Activated CD4-positive, alpha-beta T cell treated with anti-CD3 and anti-CD28 coated beads for 24 hours (primary cell): ENCODE measurements at places on chromosomes 3 and 15.

DNA sequence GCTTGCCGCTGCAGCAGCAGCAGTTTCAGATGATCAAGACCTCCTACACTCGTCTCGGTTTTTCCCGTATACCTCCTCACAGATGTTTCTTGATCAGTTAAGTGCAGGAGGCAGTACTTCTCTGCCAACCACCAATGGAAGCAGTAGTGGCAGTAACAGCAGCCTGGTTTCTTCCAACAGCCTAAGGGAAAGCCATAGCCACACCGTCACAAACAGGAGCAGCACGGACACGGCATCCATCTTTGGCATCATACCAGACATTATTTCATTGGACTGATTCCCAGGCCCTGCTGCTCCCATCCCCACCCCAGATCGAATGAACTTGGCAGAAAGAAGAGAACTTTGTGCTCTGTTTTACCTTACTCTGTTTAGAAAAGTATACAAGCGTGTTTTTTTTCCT lies 17.6 kb downstream of the CALML4 start:
- no peak for DNase-seq

DNA sequence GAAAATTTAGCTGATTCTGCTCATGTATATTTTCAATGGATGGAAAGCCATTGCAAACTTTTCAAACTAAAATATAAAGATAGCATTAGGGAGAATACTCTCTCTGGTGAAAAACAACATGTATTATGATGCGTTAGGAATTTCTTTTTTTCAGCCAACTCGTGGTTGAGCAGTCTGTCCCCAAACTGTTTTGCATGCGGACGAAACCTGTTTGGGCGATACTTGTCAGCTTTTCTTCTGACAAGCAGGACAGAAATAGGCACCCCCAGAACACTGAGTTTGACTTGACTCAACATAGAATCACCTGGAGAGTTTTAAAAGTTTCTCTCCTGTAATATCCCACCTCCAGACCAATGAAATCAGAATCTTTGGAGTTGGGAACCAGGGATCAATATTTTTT lies 417.5 kb upstream of the TPRG1 start:
- no peak for DNase-seq

- DNase-seq, result no peak
Observed at GRCh38 chr15:35186346-35186745, 101.3 kb upstream of the NANOGP8 start.

DNA sequence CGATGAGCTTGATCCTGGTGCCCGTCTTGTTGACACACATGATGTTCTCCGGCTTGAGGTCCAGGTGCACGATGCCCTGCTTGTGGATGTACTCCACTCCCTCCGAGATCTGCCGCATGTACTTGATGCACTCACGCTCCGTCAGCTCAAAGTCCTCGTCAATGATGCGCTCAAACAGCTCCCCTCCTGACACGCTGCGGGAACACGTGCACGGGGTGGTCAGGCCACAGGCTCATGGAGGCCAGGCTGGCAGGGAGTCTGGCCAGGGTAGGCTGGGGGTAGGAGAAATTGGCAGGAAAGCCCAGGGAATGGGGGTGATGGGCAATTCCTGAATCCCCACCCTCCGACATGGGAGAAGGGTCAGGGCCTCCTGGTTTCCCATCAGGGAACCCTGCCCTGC lies 55.5 kb upstream of the HACD2 start:
- DNase-seq, result no peak

DNA sequence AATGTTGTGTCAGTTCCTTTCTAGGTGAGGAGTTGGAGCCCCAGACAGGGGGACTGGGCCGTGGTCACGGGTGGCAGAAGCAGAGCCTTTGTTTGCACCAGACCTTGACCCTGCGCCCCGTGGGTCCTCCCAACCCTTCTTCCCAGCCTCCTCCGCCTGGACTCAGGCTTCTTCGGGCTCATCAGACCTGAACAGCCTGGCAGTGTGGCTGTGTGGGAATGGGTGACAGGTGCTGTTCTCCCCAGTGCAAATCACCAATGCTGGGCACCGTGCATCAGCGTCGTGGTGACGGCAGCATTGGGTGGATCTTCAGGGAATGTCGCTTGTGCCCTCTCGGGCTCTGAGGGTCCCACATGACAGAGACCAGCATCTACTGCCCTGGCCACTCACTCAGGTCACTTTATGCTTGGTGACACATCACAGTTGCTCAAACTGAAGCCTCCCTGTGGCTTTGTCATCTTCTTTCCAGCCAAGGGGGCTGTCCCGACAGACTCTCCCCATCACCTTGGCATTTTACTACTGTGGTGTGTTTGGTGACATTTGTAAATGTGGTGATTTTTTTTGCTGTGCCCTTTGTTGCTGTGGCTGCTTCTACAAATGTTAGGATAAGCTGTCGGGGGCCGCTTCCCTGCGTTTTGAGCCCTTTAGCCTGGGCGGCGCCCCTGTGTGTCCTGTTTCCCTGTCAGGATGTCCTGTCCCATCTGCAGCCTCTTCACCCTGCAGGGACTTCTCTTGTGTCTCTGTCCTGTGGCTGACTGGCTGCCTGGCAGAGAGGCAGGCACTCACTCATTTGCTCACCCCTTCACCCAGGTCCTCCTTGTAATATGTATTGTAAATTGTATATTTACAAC lies 14.5 kb downstream of the APBA2 start:
- no peak for DNase-seq

DNA sequence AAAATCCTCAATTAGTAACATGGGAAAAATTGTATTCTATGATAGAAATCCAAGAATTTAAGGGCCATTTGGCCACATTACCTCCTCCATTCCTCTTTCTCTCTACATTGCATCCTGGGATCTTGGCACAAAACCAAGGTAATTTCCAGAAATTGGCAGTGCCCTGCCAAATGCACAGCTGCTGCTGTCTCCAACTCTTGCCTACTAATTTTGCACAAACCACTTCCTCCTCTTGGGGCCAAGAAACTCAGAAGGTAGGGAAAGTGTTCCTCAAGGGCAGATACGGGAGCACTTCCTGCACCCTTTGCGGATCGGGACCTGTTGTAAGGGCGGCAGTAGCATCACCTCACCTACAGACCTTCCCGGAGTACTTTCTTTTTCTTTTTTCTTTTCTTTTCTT lies 57.8 kb downstream of the MAP3K13 start:
- no peak for DNase-seq
